ENCODE measurements at places on chromosomes 12 and 14. TPM values are rescaled to one million over a fixed set of nuclear protein-coding genes. Genes with fewer than 3 reads are reported as not detected.

The SLC17A8 gene
- not detected for total RNA-seq

The LRRIQ1 gene
- total RNA-seq, result 6.8 TPM

The WSCD2 gene
- total RNA-seq, result 96.0 TPM

The FAM186B gene
- 2.1 TPM for total RNA-seq

The ANKRD33 gene
- total RNA-seq, result not detected

The CHGA gene
- total RNA-seq, result 0.56 TPM

The BEST3 gene
- 0.24 TPM for total RNA-seq

The SLC2A14 gene
- not detected for total RNA-seq

The EIF2S3B gene
- 0.45 TPM for total RNA-seq

The PLA2G1B gene
- total RNA-seq, result not detected

The IKBIP gene
- total RNA-seq, result 16.8 TPM

The CCDC38 gene
- not detected for total RNA-seq

The KLRG1 gene
- total RNA-seq, result 4.0 TPM

GRCh38 chr14:19754172-19754571, 10.8 kb downstream of the OR4Q3 start:
- H3K36me3 ChIP-seq, result no peaks in the 10 kb centered on the region
- no peaks in the 10 kb centered on the region for H3K4me1 ChIP-seq
- DNase-seq, result no peak
- H3K27ac ChIP-seq, result no peak overlapping the region

GRCh38 chr14:89771251-89771650, 183.3 kb downstream of the EFCAB11 start:
- H3K27ac ChIP-seq, result no peak overlapping the region
- no peaks in the 10 kb centered on the region for H3K4me1 ChIP-seq
- H3K4me3 ChIP-seq, result no peak overlapping the region
- no peaks in the 10 kb centered on the region for H3K36me3 ChIP-seq
- DNase-seq, result no peak

DNA sequence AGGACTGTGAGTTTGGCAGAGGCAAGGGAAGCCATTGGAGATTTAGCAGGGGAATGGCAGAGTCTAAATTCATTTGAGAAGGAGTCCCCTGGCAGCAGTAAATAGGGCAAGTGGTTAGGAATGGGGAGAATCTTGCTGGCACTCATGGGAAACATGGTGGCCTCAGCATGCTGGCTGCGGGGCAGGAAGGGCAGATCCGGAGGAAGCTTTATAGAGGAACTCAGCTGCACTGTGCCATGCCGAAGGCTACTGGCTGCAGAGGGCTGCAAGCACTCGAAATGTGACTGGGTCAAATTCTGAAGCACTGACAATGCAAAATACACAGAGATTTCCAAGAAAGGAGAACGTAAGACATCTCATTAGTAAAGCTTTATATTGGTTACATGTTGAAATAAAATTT, 23.9 kb downstream of the CCNK start:
- H3K36me3 ChIP-seq, result peaks cover 75% of the 10 kb centered on the region
- no peaks in the 10 kb centered on the region for H3K4me1 ChIP-seq
- H3K4me3 ChIP-seq, result no peak overlapping the region
- H3K27ac ChIP-seq, result no peak overlapping the region
- H3K27me3 ChIP-seq, result no peaks in the 10 kb centered on the region

GRCh38 chr12:95182868-95183415, 34.3 kb downstream of the FGD6 start:
- DNase-seq, result no peak
- H3K36me3 ChIP-seq, result no peaks in the 10 kb centered on the region
- H3K27me3 ChIP-seq, result no peaks in the 10 kb centered on the region

DNA sequence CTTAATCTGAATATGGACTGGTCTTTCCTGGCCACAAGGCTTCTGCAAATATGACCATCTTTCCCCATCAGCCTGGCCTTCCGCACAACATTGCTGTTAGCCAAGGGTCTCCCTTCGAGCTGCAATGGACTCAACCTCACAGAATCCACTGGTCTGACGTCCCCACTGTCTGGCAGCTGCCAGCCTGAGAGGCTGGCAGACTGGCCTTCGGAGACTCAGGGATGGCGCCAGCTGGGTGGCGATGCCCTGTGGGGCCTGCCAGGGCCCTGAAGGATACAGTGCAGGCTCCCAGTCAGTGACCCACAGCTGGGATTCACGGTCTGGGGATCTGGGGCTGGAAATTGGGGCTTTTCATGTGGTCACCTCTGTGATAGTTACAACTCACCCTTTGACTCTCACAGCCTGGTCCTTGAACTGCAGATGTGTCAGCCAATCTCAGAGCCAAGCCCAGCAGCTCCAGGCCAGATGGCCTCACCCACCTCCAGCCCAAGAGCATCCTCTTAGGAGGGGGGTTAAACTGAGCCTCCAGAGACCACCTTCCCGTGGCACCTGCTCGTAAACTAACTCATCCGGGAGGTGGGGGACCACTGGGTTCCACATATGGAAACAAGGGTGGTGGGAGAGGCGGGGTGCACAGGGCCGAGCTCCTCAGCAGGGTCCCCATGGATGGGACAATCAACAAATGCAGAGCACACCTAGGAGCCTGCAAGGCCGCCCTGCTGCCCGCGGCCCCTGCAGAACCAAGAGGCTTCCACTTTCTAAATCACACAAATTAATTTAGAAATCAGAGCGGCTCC, 21.1 kb upstream of the C14orf180 start:
- no peak for DNase-seq
- peaks cover 7% of the 10 kb centered on the region for H3K4me1 ChIP-seq
- no peaks in the 10 kb centered on the region for H3K36me3 ChIP-seq
- no peak overlapping the region for H3K4me3 ChIP-seq
- no peak overlapping the region for H3K27ac ChIP-seq
- no peaks in the 10 kb centered on the region for H3K27me3 ChIP-seq

DNA sequence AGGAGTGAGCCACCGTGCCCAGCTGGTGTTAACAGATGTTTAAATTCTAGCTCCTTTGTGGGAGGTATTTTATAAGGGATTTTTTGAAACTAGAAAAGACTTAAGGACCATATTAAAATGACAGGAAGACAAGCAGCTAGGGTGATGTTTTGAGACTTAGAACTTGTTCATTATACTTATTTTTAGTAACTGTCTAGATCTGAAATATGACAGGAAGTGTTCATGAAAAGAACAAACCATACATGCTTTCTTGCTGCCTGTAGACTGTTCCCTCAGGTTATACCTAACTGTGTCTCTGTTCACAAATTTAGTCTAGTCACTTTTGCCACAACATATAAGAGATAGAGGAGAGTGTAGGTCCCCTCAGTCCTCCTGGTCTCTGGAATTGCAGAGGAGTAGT, 36.9 kb upstream of the KCNH3 start:
- H3K27me3 ChIP-seq, result no peaks in the 10 kb centered on the region
- peaks cover 5% of the 10 kb centered on the region for H3K4me1 ChIP-seq
- DNase-seq, result no peak
- no peaks in the 10 kb centered on the region for H3K36me3 ChIP-seq
- H3K27ac ChIP-seq, result peak overlapping the region; percentile 57

GRCh38 chr12:9751204-9752144, 9.2 kb downstream of the CD69 start:
- DNase-seq, result no peak
- no peak overlapping the region for H3K27ac ChIP-seq
- H3K27me3 ChIP-seq, result no peaks in the 10 kb centered on the region

GRCh38 chr14:61750708-61751474, 11.3 kb upstream of the SNAPC1 start:
- peak overlapping the region; percentile 25 for H3K4me3 ChIP-seq
- peaks cover under 1% of the 10 kb centered on the region for H3K36me3 ChIP-seq
- DNase-seq, result peak; percentile 89
- H3K27ac ChIP-seq, result peak overlapping the region; percentile 95
- peaks cover 18% of the 10 kb centered on the region for H3K4me1 ChIP-seq
- no peaks in the 10 kb centered on the region for H3K27me3 ChIP-seq

GRCh38 chr12:19846574-19846973, 407.3 kb downstream of the AEBP2 start:
- no peak overlapping the region for H3K27ac ChIP-seq
- H3K27me3 ChIP-seq, result no peaks in the 10 kb centered on the region
- no peak overlapping the region for H3K4me3 ChIP-seq
- H3K36me3 ChIP-seq, result no peaks in the 10 kb centered on the region

DNA sequence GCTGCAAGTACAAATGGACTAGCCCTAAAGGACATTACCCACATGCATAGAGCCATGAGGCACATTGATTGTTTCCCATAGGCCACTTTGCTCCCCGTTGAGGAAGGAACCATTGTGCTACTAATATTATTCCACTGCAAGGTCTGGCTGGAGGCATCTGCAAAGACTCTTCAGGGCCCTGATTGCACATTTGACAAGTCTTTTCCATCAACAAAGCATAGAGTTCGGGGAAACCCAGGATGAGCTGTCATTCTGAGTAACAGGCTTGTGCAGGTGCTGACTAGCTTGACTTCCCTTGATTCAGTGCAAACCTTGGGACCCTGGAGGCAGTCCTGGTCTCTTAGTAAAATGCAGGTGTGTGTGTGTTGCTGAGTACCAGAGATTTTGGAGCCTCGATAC, 73.8 kb downstream of the SUSD6 start:
- DNase-seq, result no peak
- peak overlapping the region; percentile 92 for H3K27ac ChIP-seq
- no peak overlapping the region for H3K4me3 ChIP-seq
- H3K36me3 ChIP-seq, result no peaks in the 10 kb centered on the region

GRCh38 chr14:68506021-68506644, 286.7 kb downstream of the ZFP36L1 start:
- no peaks in the 10 kb centered on the region for H3K27me3 ChIP-seq
- H3K4me3 ChIP-seq, result no peak overlapping the region

DNA sequence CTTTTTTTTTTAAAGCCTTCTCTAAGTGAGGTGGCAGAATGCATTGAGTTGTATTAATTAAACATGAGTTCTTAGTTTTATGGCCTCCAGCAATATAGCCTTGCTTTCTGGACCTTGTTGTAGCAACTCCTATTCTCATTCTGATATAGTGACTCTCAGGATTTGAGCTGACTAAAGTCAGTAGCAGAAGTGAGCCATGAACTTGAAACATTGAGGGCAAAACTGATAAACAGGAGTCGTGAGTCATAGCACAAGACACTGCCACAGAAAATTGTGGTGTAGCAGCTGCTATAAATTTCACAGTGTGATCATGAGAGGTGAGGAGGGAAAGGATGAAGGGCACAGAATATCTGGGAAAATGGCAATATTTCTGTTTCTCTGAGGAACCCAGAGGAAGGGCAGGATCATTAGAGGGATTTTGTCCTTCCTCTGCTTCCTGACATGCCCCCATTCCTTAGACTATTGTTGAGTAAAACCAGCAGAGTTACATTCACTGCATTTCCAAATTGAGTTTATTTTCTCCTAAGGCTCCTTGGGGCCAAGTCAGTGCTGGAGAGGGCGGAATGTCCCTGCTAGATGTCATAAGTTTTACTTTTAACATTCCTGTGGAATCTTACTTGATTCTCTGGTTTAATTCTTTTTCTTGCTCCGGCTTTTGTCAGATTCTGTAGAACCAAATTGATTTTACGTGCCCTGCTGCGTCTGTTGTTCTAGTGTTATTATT, 7.5 kb downstream of the KLRG1 start:
- H3K4me3 ChIP-seq, result no peak overlapping the region
- H3K27me3 ChIP-seq, result no peaks in the 10 kb centered on the region
- no peaks in the 10 kb centered on the region for H3K4me1 ChIP-seq
- DNase-seq, result no peak
- H3K36me3 ChIP-seq, result no peaks in the 10 kb centered on the region
- no peak overlapping the region for H3K27ac ChIP-seq

DNA sequence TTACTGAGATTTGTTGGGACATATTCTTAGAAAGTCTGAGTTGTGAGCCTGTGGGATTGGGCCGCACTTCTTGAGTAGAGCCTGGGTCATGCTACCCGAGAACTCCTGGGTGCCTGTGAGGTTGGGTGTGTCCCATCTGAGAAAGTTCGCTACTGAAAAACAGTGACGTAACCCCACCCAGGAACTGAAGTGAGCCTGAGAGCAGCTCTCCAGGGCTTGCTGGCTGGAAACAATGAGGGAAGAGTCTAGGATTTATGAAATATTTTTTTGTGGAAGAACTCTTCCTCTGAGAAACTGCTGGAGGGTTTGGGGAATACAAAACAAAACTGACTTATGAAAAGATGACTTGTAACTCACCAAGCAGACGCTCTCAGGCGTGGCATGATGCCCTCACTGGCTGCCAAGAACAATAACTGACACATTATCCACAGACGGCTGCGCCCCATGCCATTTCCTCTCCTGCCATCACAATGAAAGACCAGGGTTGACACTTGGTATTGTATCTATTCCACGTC, 69.2 kb downstream of the RASSF3 start:
- peaks cover 15% of the 10 kb centered on the region for H3K4me1 ChIP-seq
- H3K4me3 ChIP-seq, result no peak overlapping the region
- peak; percentile 60 for DNase-seq
- H3K27me3 ChIP-seq, result no peaks in the 10 kb centered on the region
- H3K27ac ChIP-seq, result peak overlapping the region; percentile 27

- no peaks in the 10 kb centered on the region for H3K4me1 ChIP-seq
- DNase-seq, result no peak
- no peaks in the 10 kb centered on the region for H3K27me3 ChIP-seq
- no peak overlapping the region for H3K27ac ChIP-seq
Measured at GRCh38 chr14:30252783-30253674, 305.9 kb upstream of the G2E3 start.

GRCh38 chr12:85356596-85357385, 76.8 kb downstream of the ALX1 start:
- no peak overlapping the region for H3K27ac ChIP-seq
- no peaks in the 10 kb centered on the region for H3K36me3 ChIP-seq

GRCh38 chr14:35261774-35262173, 30.4 kb upstream of the PSMA6 start:
- no peaks in the 10 kb centered on the region for H3K4me1 ChIP-seq
- no peak overlapping the region for H3K4me3 ChIP-seq
- peak; percentile 3 for DNase-seq
- H3K36me3 ChIP-seq, result no peaks in the 10 kb centered on the region
- H3K27me3 ChIP-seq, result no peaks in the 10 kb centered on the region

- no peak overlapping the region for H3K27ac ChIP-seq
- no peak for DNase-seq
- H3K36me3 ChIP-seq, result peaks cover 71% of the 10 kb centered on the region
- no peak overlapping the region for H3K4me3 ChIP-seq
- no peaks in the 10 kb centered on the region for H3K4me1 ChIP-seq
Measured at GRCh38 chr12:118033323-118033722, 16.8 kb downstream of the RFC5 start.

GRCh38 chr14:58978343-58978742, 210.1 kb upstream of the DAAM1 start:
- H3K4me1 ChIP-seq, result no peaks in the 10 kb centered on the region
- no peaks in the 10 kb centered on the region for H3K36me3 ChIP-seq
- no peaks in the 10 kb centered on the region for H3K27me3 ChIP-seq
- H3K27ac ChIP-seq, result no peak overlapping the region
- no peak overlapping the region for H3K4me3 ChIP-seq
- no peak for DNase-seq

- H3K27me3 ChIP-seq, result no peaks in the 10 kb centered on the region
- H3K27ac ChIP-seq, result no peak overlapping the region
- H3K4me3 ChIP-seq, result no peak overlapping the region
- DNase-seq, result no peak
- H3K4me1 ChIP-seq, result peaks cover 6% of the 10 kb centered on the region
Measured at GRCh38 chr12:130752692-130753230, 36.7 kb upstream of the RIMBP2 start.

- no peak overlapping the region for H3K27ac ChIP-seq
- H3K4me1 ChIP-seq, result peaks cover 25% of the 10 kb centered on the region
- H3K27me3 ChIP-seq, result no peaks in the 10 kb centered on the region
Measured at GRCh38 chr12:54437697-54438096, 18.6 kb upstream of the ITGA5 start.
